ENCODE measurements at places on chromosomes 16 and 17.

- DNase-seq: no peak
These were observed 88.2 kb downstream of the RBFOX1 start for GRCh38 chr16:7420843-7421242.

- DNase-seq: no peak
These were observed 5.2 kb downstream of the LITAFD start for GRCh38 chr16:8887431-8887765.

DNA sequence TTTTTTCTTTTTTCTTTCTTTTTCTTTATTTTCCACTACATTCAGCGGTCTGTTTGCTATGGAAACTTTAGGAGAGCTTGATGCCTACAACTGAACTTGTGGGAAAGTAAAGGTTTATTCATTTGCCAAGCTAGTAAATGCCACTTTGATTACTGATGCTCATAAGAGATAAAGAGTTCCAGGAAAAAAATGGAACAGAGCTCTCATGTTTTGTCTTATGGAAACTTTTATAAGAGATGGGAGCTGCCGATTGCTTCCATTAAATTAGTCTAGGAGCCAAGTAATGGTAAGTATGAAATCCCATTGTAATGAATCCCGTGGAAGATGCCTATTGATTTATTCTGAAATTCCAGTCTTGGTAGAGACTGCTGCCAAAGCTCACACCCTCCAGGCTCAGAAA lies 7.1 kb downstream of the ANKFN1 start:
- no peak for DNase-seq

DNA sequence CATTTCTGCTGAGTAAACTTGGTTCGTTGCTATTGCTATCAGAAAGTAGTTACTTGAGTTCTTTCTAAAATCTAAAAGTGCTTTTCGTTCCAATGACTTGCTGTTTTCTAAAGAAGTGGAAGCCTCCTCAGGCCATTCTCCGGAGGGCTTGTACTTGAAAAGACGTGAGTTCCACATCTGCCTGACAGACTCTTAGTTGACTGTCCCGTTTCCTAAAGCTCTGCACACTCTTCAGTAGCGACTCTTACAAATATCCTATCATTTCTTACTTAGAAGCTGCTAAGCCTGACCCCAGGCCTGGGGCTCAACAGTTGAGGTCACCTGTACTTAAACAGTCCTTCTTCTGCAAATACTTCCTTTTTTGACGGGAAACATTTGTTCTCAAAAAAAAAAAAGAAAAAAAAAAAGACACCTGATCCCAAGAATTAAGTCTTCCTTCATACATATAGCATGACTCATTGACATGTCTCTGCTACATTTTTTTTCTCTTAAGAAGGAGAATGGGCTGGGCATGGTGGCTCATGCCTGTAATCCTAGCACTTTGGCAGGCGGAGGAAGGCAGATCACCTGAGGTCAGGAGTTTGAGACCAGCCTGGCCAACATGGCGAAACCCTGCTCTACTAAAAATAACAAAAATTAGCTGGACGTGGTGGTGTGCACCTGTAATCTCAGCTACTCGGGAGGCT lies 61.5 kb downstream of the DHRS7C start:
- DNase-seq: no peak

DNA sequence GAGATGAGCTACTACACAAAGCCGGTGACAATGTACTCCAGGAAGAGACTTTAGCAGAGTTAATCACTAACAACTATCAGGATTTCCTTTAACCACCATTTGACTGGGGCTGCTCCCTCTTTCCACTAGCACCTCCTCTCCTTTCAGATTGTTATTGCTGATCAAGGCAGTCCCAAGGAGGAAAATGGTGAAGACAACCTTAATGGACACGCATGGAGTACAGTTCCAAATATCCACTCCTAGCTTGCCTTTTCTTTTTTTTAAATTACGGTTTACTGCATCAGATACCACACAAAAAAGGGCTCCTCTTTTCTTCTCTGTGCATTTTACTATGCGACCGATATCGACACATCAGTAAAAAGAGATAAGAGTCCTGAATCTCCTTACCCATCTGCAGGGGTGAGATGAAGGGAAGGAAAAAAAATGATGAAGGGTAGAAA lies 30.9 kb downstream of the FAM222B start:
- no peak for DNase-seq

DNA sequence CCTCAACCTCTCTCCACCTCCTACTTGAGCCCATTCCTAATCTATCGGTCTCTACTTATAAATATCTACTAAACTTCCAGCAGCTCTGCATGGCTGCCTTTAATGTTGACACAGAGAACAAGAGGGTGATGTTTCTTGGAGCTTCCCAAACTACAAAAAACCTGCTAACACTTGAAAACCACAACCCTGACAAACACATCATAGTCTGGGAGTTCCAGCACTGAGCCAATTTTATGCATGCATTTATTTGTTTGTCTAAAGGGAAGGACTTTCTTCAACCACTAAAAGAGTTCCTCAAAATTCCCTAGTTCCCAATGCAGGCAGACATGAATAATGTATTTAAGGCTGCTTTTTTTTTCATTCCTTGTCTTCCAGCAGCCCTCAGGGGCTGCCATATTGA lies 331.8 kb upstream of the XYLT1 start:
- no peak for DNase-seq

DNA sequence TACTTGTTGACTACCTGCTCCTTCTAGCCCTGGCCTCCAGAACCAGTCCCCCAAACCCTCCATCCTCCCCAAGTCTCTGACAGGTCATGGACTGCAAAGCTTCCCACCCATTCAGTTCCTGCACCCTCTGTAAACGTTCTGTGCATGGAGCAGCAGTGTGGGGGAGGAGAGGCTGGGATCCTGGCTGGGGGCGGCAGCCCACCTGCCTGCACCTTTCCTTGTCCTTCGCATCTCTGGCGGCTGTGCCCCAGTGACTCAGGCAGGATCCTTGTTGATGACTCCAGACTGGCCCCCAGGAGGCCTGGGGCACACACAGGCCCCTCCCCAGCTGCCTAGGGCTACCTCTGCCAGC lies 1.6 kb upstream of the PKMYT1 start:
- no peak for DNase-seq

- no peak for DNase-seq
These were observed 8.2 kb downstream of the COTL1 start for GRCh38 chr16:84609563-84610177.

DNA sequence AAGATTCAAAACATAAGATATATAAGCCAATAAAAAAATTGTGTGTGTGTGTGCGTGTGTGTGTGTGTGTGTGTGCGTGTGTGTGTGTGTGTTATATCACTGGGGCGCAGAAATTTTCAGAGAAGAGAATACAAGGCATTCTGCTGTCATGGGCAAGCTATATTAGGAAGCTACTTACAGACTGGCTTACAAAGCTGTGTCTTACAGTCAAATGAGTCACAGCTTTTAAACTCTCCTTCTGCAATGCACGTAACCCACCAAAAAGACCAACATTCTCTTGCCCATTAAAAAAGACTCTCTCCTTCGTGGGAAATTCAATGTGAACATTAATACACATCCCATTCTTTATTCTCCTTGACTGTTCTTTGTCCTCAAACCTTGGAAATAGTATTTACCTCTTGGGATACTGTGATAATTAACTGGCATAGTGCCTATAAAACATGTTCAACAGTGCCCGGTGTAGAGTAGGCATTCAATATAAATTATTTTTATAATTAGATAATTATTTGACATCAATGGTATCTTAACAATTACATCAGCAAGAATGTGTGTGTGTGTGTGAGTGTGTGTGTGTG lies 860.4 kb upstream of the SOX9 start:
- no peak for DNase-seq

DNA sequence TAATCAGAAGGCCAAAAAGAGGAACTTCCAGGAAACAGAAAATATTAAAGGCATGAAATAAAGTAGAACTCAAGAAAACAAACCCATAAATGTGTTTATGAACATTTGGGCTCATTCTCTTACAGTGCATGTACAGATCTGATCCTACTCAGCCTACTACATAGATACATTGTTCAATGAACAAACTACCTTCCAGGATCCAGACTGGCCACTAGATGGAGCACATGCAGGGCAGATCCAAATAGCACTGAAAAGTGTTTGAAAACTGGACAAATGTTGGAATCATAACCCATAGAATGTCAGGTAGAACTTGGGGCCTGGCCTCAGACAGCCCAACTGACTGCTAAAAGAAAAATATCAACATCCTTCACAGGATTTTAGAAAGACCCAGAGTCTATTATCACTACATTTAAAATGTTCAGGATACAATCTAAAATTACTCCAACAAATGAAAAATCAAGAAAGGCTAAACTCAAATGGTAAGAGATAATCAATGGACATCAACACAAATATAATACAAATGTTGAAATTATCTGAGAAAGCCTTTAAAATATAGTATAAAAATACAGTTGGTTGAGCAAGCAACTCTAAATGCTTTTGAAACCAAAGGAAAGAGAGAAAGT lies 122.4 kb upstream of the NUDT7 start:
- DNase-seq: no peak

DNA sequence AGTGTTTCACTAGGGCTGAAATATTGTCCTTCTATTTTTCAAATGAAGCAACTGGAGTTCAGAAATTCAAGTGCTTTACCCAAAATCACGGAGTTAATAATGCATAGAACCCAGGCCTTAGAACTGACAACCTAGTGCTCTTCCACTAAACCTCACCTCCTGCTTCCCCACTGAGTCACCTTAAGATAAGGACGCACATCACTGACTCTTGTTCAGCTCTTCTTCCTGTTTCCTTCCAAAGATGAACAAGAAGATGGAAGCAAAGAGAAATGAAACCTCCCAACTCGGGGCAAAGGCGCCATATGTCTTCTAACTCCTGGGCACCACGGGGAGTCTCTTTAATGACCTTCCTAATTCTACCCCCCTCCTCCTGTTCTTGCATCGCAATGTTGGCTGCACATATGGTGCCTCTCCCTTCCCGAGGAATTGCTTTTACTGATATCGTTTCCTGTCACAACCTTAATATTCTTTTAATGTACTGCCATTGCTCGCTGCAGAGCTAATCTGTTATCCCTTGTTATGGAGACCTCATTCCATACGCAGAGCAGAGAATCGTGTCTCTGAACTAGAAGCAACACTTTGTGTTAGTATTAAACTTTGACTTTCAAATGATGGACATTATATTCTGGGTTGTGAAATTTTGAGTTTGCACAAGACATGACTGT lies 591.4 kb downstream of the TMEM114 start:
- DNase-seq: no peak

DNA sequence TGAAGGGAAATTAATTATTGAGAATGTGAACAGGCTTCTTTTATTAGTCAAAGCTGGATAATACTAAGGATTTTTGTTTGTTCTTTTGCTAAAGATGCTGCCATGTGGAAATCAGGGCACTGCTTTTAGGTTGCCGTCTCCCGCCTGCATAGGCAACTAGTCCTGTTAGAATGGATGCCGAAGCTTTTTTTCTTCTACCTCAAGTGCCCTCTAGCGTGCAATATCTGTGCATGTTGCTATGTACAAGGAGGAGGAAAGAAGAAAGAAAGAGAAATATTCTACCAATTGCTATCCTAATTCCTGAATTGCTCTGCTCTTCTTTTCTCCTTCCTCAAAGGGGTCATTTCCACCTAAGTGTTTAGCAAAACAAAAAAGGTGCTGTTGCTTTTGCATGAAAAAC lies 5.2 kb upstream of the CDH8 start:
- DNase-seq: no peak

GRCh38 chr16:17063201-17064139 lies 407.3 kb downstream of the XYLT1 start:
- DNase-seq: no peak
